ENCODE measurements at places on chromosomes 13 and 19.

GRCh38 chr19:1873524-1874473 lies 10.4 kb upstream of the KLF16 start:
- DNase-seq = no peak

DNA sequence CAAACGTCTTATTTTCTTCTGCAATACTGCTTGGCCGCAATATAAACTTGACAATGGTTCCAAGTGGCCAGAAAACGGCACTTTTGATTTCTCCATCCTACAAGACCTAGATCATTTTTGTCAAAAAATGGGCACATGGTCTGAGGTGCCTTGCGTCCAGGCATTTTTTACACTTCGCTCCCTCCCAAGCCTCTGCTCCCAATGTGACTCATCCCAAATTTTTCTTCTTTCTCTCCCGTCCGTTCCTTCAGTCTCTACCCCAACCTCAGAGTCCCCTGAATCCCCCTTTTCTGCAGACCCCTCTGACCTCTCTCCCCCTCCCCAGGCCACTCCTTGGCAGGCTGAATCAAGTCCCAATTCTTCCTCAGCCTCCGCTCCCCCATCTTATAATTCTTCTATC lies 14.3 kb upstream of the OR10H1 start:
- DNase-seq = no peak

- no peak for DNase-seq
These were observed 10.0 kb upstream of the INSR start for GRCh38 chr19:7304200-7304599.

GRCh38 chr19:16003391-16003790 lies 54.6 kb downstream of the OR10H4 start:
- DNase-seq = no peak

DNA sequence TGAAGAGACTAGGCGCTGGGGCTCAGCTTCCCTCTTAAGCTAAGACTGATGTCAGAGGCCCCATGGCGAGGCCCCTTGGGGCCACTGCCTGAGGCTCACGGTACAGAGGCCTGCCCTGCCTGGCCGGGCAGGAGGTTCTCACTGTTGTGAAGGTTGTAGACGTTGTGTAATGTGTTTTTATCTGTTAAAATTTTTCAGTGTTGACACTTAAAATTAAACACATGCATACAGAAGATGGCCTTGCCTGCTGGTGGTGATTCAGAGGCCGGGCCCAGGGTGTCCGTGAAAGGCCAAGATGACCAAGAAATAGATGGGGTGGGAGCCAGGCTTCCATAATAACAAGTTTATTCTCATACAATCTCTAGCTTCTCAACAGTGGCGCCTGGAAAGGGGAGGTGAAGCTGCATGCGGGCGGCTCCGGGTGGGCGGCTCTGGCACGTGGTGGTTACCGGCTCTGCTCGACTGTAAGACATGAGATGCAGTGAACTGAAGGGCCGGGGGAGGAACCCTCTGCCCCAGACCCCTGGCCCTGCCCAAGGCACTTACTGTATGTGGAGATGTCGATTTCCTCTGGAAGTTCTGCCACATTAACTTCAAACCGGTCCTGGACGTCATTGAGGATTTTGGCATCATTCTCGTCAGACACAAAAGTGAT lies 10.5 kb downstream of the DDX39A start:
- DNase-seq = no peak

- peak; percentile 73 for DNase-seq
These were observed 65.9 kb downstream of the KCNRG start for GRCh38 chr13:50080911-50081678.

GRCh38 chr19:1990230-1991017 lies 25.1 kb downstream of the BTBD2 start:
- no peak for DNase-seq

DNA sequence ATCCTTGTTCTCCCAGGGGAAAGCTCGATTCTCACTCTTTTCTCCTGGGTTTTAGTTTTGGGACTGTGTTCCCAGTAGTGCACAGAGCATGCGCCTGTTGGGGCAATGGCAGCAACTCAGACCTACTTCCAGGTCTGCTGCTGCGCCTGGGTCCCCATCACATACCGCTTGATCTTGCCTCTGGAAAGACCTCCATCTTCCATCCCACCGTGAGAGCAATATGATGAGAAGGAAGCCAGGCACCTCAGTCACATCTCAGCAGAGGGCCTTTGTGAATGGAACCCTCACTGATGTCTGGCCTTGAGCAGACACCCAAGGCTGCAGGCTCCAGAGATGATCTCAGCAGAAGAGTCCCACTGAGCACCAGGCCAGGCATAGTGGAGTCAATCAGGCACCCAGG lies 176.8 kb upstream of the ZNF507 start:
- no peak for DNase-seq

- DNase-seq = no peak
These were observed 66.4 kb upstream of the KCTD4 start for GRCh38 chr13:45267215-45267614.

- peak; percentile 42 for DNase-seq
These were observed 341.3 kb downstream of the GPC5 start for GRCh38 chr13:91739751-91740150.

Measured in GM23338 (cell line).